Activated B cell treated with CpG ODN at 0.5 μM for 24 hours (primary cell): ENCODE measurements at places on chromosomes 7 and 10.

DNA sequence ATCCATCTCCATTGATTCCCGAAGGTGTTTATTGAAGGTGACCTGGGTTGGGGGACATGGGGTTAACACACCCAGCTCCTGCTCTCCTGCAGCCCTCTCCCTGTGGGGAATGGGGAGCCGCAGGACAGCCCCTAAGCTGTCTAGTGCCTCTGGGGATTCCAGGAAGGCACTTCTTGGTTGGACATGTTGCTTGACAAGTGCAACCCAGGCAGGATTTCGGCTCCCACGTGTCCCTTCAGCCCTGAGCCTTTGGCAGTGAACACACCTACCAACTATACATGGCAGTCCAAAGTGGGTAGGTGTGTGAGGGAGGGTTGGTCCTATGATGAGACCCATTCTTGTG lies 43.9 kb downstream of the DOCK1 start:
- no peak for DNase-seq

- no peak for DNase-seq
Measured at GRCh38 chr7:157964521-157964920, 623.1 kb downstream of the PTPRN2 start.

- DNase-seq, result no peak
Measured at GRCh38 chr7:97118306-97118917, 914 bp downstream of the SDHAF3 start.

- DNase-seq, result no peak
Measured at GRCh38 chr10:28849821-28850220, 172.5 kb downstream of the BAMBI start.

DNA sequence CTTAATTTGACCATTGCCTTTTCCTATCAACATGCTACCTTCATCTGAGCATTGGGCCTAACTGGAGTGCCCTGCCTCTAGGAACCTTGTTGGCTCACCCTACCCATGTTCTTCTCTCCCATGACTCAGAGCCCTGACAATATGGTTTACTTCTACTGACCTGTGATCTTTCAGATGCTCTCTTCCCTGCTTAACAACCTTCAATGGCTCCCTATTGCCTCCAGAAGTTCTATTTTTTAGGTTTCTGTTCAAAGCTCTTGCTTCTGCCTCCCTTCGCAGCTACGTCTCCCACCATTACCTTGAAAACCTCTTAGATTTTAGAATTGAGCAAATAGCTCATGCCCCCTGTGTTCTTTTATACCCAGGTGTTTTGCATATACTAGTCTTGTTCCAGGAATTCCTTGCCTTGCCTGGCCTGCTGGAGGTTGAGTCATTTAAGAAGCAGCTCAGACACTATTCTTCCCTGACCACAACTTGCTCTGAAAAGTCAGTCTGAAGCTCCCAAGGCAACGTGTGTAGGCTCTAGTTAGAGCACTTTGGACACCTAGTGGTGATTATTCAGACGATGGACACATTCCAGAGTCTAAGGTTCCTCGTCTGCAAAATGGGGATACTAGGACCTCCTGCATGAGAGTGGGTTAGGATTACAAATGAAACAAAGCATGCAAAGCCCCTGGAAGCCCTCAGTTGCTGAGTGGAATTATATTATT lies 64.4 kb upstream of the EMX2 start:
- DNase-seq, result no peak

DNA sequence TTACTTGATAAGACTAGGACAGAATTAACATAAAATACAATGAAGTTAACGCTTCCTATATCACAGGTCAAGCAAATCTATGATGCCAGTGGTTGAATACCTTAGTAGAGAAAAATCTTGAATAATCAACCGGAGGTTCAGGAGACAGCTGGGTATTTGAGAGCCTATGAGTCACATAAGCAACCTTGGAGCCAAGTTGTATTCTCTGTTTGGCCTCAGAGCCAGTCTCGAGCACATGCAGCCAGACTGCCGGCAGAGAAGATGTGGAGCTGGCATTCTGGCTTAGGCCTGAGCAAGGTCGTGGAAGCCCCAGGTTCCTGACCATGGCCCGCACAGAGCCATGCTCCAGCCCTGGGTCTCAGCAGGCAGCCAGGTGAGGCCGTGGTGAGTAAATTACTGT lies 90.3 kb downstream of the FAM204A start:
- no peak for DNase-seq

DNA sequence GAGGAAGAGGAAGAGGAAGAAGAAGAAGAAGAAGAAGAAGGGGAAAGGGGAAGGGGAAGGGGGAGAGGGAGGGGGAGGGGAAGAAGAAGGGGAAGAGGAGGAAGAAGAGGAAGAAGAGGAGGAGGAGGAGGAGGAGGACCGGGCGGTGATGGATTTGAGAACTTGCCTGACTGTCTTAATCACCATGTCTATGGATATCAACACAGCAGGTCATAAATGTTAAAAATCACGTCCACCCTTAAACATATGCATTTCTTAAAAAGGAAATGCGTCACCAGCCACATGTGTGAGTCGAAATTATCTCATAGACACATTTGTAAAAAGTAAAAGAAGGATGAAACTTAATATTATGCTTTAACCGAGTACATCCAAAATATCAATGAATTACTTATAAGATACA lies 42.1 kb upstream of the INSIG1 start:
- no peak for DNase-seq

DNA sequence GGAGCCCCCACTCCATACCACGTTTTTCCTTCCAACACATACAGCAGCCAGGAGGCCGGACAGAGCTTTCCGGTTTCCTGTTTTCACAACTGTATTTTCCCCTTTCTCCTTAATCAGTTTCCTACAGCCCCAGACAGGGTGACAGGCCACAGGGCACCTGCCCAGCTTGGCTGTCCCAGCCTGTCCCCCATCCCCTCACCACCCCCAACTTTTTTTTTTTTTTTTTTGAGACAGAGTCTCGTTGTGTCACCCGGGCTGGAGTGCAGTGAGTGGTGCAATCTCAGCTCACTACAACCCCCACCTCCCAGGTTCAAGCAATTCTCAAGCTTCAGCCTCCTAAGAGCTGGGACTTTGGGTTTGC lies 10.3 kb upstream of the HSPB1 start:
- no peak for DNase-seq

DNA sequence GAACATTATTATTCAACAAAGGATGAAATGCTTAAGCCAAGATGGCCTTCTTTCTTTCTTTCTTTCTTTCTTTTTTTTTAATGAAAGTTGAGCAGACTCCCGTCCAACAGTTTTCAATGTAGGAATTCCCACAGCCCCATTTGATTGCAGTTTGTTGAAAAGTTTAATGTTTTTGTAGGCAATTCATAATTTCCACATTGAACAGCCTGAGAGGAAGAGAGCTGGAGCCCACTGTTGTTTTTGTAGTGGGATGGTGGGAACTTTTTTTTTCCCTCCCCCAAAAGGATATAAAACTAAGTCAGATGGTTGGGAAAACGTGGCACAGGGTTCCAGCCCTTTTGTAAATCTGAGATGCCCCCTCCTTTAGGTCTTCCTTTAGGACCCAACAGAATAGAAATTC lies 86.6 kb downstream of the TCF7L2 start:
- DNase-seq, result no peak

DNA sequence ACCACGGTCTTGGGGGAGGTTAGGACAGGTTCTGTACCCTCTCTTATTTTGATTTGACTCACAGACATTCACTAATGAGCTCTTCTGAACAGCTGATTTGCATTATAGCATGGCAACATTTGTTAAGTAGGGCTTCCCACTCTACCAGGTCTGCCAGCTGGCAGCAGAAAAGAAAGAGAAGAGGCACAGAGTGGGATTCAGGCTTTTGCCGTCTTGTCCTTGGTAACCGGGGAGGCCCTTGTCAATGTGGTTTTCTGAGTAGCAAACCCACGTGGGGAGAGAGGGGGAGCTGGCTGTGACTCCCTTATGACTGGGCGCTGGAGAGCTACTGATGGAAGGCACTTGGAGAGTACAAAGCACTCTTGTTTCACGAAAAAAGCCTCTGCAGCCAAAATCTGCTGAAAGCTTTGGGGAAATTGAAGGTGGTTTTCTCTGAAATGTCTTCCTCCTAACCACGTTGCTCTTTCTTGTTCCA lies 355.3 kb upstream of the GALNT17 start:
- DNase-seq, result no peak

GRCh38 chr7:37698276-37698675 lies 14.7 kb downstream of the GPR141 start:
- DNase-seq, result no peak
